ENCODE measurements at places on chromosomes 2 and 18.
A peak's percentile ranks its signal among the peaks of the same experiment; 100 is the strongest.

DNA sequence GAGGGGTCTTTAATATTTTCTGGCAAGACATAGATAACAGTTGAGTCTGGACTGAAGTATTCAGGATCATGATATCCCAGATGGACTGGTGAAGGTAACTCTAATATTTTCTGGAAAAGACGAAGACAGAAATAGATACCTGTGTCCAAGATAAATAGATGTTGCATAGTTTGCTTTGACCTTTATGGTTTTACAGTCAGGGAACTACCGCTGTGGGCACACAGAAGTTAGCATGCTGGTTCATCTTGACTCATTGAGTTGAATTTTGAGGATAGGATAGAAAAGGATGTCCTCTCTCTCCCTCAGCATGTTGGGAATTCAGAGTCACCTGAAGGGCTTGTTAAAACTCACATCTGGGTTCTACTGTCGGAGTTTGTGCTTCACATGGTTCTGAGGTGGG is 20.8 kb downstream of the KCNE4 start:
- no peak for DNase-seq

- no peak for DNase-seq
Observed at GRCh38 chr18:62200121-62200914, 13.3 kb downstream of the RELCH start.

DNA sequence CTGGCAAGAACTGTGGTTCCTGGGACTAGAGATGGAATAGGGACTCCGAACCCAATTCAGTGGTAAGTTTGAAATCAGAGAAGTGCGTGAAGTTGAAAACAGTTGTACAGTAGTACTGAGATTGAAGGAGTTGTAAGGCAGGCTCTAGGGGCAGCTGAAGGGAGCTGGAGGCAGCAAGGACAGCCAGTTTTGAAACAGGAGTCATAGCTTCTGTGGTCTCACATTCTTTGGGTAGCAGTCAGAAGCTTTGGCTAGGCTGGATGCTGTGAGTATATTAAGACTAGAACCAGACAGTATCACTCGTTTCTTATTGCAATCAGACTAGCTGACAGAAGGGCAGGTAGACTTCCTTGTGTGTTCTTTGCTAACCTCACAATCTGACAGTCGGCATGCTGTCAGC is 64.5 kb upstream of the ADAM23 start:
- DNase-seq: no peak

- DNase-seq: no peak
Observed at GRCh38 chr2:168851674-168852320, 38.4 kb downstream of the SPC25 start.

DNA sequence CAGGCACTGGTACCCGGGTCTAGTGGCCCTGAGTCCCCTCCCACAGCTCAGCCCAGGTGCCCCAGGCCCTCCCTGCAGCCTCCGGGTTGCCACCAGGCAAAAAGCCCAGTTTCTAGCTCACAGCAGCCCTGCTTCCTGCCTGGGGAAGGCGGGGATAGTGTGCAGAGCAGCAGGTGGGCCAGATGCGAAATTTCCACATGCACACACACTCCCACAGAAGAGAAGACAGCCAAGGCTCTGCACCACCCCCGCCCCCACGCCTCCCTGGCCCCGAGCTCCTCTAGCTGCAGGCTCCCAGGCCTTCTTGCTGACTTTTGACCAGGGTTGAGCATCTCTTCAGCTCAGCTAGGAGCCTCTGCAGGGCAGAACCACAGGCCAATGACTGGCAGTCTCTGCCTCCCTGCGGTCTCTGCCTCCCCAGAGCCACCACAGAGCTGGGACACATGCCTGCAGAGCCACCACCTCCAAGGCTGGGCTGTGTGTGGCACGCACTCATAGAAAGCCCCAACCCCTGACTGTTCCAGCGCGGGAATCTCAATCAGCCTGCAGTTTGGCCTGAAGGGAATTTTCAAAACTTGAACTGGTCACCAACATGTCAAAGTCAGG is 7.2 kb downstream of the SLC66A2 start:
- DNase-seq: no peak

GRCh38 chr2:237064203-237065070 is 21.3 kb upstream of the COPS8 start:
- no peak for DNase-seq

GRCh38 chr2:11863513-11864328 is 117.3 kb downstream of the LPIN1 start:
- DNase-seq: peak; percentile 55

DNA sequence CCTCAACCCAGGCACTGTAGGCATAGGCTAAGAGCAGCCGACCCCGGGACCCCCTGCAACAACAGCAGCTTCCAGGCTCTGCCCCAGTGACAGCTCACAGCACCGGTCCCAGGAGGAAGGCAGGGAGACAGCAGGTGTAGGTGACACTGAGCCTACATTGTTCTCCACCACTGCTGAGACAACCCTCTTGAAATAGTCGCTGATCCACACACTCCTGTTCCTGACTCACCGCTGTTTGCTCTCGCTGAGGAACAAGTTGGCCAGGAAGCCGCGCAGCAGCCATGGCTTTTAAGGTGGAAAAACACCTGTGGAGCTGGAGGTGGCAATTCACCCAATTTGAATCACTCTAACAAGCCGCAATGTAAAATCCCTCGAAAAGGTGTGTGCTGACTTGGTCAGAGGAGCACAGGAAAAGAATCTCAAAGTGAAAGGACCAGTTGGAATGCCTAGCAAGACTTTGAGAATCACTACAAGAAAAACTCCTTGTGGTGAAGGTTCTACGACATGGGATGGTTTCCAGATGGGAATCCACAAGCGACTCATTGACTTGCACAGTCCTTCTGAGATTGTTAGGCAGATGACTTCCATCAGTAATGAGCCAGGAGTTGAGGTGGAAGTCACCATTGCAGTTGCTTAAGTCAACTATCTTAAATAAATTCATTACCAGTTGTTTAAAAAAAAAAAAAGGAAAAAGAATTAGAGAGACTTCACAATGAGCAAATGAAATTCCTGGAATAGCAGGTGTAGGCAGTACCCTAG is 167.5 kb downstream of the ARL4C start:
- no peak for DNase-seq

GRCh38 chr18:12281861-12282260 is 26.2 kb upstream of the TUBB6 start:
- no peak for DNase-seq

GRCh38 chr2:103346780-103347179 is 584.9 kb downstream of the TMEM182 start:
- no peak for DNase-seq

DNA sequence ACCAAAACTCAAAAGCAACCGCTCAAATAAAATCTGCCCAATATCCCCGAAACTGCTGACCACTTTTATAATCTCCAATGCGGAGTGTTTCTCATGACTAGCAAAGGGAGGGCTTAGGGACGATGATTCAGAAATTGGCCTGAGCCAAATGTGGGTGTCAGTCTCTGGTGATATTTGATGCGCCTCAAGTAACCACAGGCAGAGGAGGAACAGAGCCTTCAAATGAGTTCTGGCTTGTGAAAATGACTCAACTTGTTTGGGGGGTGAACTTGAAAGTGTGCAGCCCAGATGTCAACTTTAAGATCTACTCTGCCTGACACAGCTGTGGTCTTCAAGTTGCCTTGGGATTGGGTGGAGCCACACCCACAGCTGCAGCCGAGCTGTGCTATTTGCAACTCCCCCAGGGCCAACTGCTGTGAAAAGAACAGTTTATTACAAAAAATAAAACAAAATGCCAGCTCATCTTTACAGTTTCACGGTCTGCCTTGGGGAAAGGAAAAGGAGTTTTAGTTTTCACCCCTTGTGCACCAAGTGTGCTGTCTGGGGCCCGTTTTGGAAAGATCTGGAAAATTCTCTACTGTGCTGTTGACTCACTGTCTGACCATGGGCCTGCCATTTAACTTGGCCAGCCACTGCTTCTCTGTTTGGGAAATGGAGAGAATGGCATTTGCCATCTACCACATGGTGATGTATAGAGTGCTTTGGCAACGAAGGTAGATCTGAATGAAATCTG is 222.1 kb downstream of the MTX2 start:
- no peak for DNase-seq

DNA sequence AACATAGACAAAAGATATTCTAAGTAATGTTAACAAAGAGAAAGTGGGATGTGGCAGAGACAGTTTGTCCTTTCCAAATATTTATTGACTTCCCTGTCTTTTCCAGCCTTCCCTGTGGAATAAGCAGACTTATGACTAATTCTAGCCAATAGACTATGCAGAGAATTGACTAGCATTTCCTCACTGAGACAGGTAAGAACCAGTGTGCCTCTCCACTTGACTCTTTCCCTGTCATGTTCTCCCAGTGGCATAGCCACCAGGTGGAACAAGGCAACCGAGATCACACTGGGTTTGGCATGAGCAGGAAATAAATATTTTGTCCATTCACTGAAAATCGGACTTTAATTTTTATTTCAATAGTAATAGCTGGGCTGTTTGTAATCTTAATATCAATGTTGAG is 168.1 kb upstream of the CTAGE1 start:
- no peak for DNase-seq

DNA sequence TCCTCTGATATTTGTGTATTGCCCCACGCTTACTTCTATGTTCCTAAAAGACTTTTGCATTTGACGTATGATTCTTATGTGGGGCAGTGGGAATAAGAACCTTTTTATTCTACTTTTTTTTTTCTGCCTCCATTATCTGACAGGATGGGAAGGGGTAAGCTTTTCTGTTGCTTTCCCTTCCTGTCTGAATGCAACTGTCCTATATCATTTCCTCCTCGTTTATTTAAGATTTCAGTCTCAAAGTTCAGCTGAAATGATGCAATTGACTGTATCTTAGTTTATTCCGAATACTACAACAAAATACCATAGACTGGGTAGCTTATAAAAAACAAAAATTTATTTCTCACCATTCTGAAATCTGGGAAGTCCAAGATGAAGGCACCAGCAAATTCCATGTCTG is 24.1 kb upstream of the HNMT start:
- DNase-seq: no peak
